ENCODE measurements at places on chromosomes 6 and 20.

- no peak for DNase-seq
Measured at GRCh38 chr6:151092591-151092990, 147.2 kb upstream of the AKAP12 start.

GRCh38 chr6:19983374-19983773, 146.2 kb downstream of the ID4 start:
- DNase-seq, result no peak

DNA sequence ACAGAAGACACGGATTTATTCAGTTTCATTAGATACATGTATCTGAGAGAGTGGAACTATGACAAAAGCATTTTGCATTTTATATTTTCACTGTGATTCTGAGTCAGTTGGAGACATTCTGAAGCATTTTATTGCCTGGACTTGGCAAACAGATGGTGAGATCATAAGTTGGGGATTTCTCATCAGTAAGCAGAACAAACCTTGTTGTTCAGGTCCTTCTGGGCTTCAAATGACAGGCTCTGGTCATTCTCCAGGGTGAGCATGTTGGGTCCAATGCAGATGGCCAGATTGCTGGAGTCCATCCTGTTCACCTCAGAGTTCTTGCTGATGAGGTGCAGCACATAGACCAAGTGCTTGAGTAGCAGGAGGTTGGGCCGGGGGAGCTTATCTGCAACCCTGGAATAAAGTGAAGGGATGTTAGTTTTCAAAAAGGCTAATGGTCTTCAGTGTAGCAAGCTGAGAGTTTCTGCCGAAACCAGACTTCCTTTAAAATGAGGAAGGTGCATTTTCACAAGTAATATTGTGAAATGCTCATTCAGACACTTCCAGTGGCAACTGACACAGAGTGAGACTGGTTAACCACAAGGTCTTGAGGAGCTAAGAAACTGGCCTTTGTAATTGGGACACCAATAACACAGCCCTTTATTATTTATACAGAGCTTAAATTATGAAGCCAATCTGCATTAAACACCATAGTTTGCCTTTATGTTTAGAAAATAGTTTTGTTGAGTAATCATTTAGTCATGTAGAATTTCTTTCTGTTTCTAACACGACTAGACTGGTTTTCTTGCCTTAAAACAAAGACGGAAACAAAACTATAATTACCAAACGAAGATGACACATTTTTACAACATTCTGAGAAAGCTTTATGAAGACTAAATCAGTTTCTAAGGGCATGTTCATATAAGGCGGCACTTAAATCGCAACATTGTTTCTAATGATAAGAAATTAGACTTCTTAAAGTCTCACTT, 5.6 kb downstream of the TAGAP start:
- DNase-seq, result peak; percentile 50

- no peak for DNase-seq
Measured at GRCh38 chr20:50797142-50797541, 2.3 kb downstream of the BCAS4 start.

DNA sequence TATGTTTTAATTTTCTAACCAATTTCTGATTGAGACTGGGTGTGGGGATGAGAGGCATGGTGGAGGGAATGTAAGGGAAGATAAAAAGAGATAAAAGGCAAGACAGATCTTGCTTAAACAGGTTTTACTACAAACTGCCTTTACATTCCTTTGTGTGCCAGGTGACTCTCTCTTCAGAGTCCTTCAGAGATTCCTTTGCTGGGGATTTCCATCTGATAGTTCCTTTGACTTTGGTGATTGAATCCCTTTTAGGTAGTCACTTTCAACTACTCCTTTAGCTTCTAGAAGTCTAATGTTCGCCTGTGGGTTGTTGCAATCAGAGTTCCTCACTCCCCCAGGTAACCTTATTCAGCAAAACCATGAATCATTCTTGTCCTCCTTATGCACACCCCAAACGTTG, 283.3 kb upstream of the MANEA start:
- DNase-seq, result no peak

GRCh38 chr6:3636060-3636459, 115.5 kb downstream of the PXDC1 start:
- DNase-seq, result no peak

- peak; percentile 98 for DNase-seq
Measured at GRCh38 chr6:109094416-109095035, at the start of gene SESN1. Gene SESN1 (minus strand): TSS chr6:109094846. CDS start chr6:109094073, 773 bp downstream.

- DNase-seq, result peak; percentile 78
Measured at GRCh38 chr20:58651946-58652605, 993 bp downstream of the STX16 start.

DNA sequence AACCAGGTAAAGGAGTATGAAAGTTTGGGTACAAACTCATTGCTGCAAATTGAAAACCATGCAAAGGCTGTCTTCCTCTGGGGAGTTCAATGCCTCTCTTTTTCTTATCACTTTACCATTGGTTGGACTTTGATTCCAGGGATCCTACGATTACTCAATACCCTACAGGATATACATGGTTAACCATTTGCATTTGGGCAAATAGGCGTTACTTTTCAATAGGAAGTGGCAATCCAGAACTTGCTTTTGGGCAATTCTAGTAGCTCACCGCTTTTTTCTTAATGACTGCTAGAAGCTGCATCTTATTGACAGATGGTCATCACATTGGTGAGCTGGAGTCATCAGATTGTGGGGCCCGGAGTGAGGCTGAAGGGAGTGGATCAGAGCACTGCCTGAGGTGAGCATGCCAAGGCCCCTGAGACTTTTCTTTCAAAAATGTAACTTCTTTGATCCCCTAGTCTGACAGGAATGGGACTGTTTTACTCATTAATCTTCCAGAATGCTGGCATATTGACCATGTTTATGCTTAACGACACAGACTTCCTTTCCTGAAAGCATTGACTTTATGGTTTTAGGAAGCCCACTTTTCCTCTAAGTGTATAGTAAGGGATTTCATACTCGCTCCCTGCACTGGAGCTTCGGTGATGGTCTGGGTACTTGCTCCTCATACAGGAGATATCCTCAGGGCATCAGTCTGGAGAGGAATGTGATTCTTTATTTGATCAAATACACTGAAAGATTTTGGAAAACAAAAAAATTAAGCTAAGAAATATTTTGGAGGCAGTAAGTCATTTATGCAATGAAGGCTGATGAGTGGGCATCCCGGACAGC, at the start of gene CCR6:
CCR6 (plus strand) TSS at position 270 of the 831 bp plus-strand sequence. CDS start 13,039 bp downstream, outside the sequence.
- no peak for DNase-seq

- DNase-seq, result no peak
Measured at GRCh38 chr6:151130329-151130728, 109.4 kb upstream of the AKAP12 start.

GRCh38 chr6:27553123-27553904, 80.4 kb upstream of the ZNF184 start:
- DNase-seq, result peak; percentile 44

DNA sequence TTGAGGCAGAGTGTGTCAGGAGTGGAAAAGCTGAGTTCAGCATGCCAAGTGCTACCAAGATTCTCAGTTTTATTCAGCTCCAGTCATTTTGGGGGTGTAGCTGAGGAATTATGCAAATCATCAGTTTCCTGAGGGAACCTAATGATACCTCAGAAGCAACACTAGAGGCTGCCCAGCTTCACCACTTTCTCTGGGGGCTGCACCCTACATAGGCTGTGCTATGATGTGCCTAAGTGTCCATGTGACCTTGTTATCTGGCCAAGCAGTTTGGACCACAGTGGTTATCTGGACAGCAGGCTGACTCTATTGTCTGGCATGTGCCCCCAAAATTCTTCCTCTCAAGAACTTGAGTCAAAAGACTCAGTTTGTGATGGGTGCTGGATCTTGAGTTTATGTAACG, 374.6 kb upstream of the SYNCRIP start:
- DNase-seq, result no peak

DNA sequence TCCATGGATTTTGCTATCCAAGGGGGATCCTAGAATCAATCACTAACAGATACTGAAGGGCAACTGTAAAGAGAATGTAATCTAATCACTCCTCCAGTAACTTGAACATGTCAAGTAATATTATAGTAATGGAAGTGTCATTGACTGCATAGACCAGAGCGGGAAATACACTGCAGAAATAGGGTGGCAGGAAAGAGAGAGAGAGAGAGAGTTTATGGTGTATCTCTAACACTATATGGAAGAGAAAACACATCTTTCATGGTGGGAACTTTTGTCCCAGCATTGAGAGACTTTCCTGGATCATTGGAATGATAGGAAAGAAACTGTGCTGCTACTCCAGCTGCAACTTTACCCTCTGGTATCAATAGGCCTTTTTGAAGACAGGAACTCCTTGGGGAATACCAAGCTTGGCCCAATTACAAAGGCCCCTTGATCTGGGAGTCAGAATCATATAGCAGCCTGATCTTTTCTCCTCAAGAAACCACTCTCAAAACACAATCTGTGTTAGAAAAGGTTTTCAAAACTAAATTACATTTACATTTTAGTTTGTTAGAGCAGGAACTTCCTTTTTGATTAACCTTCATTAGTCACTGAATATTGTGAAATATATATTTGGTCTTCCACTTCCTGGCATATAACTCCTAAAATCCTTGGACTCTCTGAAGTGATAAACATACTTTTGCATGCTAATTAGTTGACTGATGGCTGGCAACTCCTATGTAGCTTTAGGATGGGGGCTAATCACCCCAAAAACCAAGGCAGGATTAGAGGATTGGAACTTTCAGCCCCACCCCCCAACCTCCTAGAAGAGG, 29.5 kb upstream of the RNGTT start:
- DNase-seq, result no peak

DNA sequence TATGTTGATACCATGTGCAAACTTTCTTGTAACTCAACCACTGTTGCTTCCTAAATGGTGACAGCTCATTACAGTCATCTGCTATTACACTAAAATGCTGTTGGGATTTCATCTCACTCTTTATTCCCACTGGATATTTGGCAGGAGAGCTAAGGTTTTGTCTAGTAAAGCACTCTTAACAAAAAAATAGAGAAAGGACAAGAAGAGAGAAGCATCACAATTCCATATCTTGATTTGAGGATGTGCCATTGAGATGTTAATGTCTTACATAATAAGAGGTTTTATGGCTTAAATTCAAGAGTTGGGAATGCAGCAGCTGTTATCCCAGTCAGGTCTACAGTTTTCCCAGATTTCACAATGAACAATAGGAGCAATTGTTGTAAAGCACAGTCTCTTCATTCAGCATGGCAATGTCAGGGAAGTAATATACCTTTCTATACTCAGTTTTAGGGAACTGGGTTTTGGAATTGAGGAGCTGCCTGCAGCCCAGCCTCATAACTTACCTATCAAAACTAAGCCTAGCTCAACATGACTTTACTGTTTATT, 134.9 kb downstream of the ISM1 start:
- peak; percentile 33 for DNase-seq

GRCh38 chr20:59015812-59016711, 3.2 kb upstream of the TUBB1 start:
- no peak for DNase-seq

- DNase-seq, result no peak
Measured at GRCh38 chr20:9360431-9360830, 154.0 kb upstream of the LAMP5 start.

DNA sequence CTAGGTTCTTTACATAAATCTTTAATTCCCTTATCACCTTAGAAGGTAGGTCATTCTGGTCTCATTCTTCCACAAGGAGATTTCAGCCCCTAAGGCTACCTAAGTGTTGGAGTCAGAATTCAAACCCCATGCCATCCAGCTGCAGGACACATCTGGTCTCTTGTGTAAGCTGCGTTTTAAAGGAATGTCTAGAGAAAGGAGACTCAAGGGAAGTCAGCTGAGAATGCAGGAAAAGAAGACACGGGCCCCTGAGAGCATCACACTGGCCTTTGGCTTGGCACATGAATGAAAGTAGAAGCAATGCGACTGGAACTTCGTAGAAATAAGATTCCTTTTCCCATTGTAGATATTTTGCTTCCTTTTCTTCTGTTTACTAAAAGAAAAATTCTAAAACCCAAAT, 76.7 kb upstream of the SYNJ2 start:
- DNase-seq, result no peak

DNA sequence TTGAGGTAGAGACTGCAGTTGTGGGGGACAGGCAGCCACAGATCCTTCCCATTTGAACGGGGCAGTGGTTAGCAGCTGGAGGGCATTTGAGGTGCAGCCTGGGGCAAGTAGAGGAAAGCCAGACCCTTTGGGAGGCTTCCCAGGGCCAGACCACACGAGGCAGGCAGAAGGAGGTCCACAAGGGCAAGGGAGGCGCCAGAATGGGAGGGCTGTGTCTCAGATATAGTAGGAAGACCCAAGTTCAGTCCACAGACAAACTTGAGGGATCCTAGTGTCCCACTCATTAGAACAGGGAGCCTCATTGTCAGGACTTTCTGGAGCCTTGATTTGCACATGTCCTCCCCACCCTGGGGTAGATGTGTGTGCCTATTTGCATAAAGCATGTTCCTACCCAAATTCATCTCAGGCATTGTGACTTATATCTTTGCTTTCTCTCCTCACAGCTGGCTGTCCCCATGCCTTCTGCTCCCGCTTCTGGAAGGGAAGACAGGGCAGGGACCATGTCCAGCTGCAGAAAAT, 166.0 kb downstream of the VEGFA start:
- no peak for DNase-seq

- peak; percentile 24 for DNase-seq
Measured at GRCh38 chr6:149211046-149211571, 106.4 kb upstream of the TAB2 start.

GRCh38 chr6:90413867-90414266, 117.2 kb upstream of the BACH2 start:
- DNase-seq, result peak; percentile 5

All from EH (cell line).